ENCODE measurements at places on chromosomes 7 and 10. TPM values are rescaled to one million over a fixed set of nuclear protein-coding genes. Genes with fewer than 3 reads are reported as not detected.

Gene NKX2-3
- not detected for total RNA-seq

GRCh38 chr10:81013771-81014170, 476.1 kb downstream of the SH2D4B start:
- no peaks in the 10 kb centered on the region for H3K36me3 ChIP-seq
- no peak overlapping the region for H3K4me3 ChIP-seq
- no peak for DNase-seq

DNA sequence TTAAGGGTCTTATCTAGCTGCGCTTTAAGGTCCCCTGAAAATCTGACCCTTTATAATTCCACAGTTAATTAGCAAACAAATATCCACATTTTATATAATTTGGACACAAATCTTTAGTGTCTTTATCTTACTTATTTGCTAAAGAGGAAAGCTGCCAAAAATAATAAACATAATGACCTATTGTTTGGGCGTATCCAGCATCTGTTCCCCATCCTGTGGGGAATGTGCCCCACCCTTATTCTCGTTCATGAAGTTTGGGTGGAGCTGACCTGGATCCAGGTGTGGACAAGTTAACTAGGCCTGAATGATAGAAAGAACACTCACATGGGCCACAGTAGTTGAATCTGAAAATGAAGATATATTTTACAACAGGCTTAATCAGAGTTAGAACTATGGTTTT, 218.3 kb downstream of the CRPPA start:
- no peaks in the 10 kb centered on the region for H3K36me3 ChIP-seq
- no peaks in the 10 kb centered on the region for H3K4me1 ChIP-seq
- no peak overlapping the region for H3K27ac ChIP-seq
- no peak for DNase-seq

- no peak overlapping the region for H3K4me3 ChIP-seq
- peaks cover 6% of the 10 kb centered on the region for H3K36me3 ChIP-seq
- DNase-seq, result no peak
- H3K27ac ChIP-seq, result no peak overlapping the region
Measured at GRCh38 chr10:30853066-30853465, 178.6 kb downstream of the ZNF438 start.

DNA sequence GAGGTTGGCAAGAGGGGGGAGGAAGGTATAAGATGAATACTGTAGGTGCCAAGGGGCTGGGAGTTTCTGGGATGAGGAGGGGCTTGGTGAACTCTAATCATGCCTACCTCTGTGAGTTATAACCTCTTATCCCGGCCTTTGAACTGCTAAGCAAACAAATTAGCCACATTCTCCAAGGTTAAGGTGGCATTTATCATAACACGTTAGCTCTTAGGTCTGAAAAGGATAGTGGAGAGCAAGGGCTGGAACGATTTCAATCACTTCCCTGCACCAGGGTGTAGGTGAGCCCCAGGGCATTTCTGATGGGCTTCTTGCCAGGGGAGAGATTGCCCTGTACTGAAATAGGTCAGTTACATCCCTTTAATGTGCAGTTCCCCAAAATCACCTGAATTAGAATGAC, 28.6 kb upstream of the DMBT1 start:
- H3K27me3 ChIP-seq, result peaks cover 2% of the 10 kb centered on the region
- no peak for DNase-seq
- H3K4me3 ChIP-seq, result no peak overlapping the region
- no peak overlapping the region for H3K27ac ChIP-seq
- H3K36me3 ChIP-seq, result no peaks in the 10 kb centered on the region

DNA sequence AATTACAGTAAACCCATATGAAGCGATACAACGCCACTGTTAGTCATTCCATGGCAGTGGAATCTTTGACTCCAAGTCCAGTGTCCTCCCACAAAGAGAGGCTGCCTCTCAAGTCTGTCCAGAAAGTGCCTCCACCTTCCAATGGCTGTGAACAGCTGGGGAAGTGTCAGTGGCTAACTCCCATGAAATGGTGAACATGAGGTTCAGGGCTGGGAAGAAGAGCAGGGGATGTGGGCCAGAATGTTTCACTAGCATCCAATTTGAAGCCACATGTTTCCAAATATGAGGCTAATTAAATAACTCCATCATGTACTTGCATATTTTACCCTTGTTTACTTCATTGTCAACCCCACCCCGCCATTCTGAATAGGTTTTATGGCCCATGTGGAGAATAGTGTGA, 53.1 kb upstream of the CHST15 start:
- no peak overlapping the region for H3K27ac ChIP-seq
- peaks cover 32% of the 10 kb centered on the region for H3K4me1 ChIP-seq
- H3K4me3 ChIP-seq, result no peak overlapping the region
- H3K27me3 ChIP-seq, result no peaks in the 10 kb centered on the region

- no peaks in the 10 kb centered on the region for H3K36me3 ChIP-seq
- H3K27me3 ChIP-seq, result no peaks in the 10 kb centered on the region
- no peak overlapping the region for H3K27ac ChIP-seq
- H3K4me3 ChIP-seq, result no peak overlapping the region
Measured at GRCh38 chr10:94013331-94013760, 19.6 kb downstream of the PLCE1 start.

GRCh38 chr10:114305521-114305925, 66.5 kb downstream of the VWA2 start:
- DNase-seq, result no peak
- no peak overlapping the region for H3K4me3 ChIP-seq
- peaks cover 18% of the 10 kb centered on the region for H3K4me1 ChIP-seq
- H3K27me3 ChIP-seq, result no peaks in the 10 kb centered on the region
- H3K36me3 ChIP-seq, result no peaks in the 10 kb centered on the region

DNA sequence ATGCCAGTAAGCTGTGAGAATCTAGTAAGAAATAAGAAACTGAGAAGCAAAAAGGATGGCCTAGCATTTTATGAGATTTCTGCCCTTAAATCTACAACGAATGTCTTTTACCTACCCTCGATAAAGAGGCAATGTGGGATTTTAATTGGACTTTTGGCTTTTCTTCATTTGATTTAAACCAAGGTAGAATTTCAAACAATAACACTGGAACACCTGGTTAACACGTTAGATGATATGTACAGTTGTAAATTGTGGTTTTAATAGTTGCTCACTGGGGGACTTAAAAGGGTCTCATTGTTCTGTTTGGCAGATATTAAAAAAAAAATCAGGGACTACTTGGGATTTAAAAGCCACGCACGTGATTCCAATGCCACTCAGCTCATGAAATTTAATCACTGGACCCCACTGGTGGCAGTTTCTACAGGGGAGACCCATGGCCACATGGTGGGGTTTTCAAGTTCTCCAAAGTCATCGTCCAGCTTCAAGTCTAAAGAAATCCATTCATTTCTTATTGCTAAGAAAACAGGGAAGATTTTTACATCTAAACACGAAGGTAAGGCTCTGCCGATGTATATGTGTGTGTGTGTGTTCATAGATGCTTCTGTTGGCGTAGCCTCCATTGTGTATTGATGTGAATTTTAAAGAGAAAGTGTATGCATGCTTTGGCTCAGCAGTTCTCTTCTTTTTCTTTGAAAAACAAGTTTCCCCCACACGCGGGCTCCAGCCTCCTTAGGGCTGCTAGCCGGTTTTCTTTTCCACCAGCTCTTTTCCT, 588.6 kb upstream of the MKI67 start:
- DNase-seq, result no peak
- no peaks in the 10 kb centered on the region for H3K27me3 ChIP-seq
- H3K36me3 ChIP-seq, result no peaks in the 10 kb centered on the region
- no peaks in the 10 kb centered on the region for H3K4me1 ChIP-seq
- H3K4me3 ChIP-seq, result no peak overlapping the region
- no peak overlapping the region for H3K27ac ChIP-seq

DNA sequence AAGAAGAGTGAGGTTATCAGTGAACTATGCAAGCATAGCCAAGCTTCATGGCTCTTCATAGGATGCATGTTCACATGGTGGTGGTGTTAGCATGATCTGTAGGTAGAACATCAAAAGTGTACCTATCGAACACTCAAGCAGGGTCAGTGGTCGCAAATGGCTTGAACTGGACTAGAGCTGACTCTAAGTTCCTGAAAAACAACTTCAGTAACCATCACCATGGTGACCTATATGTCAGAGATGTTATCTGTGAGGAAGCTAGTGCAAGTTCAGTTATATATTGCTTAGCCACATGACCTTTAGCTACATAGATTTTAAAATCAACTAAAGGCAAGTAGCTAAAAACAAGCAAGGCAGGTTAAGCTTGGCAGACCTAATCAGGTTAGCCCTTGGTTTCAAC, 163.1 kb upstream of the AGR3 start:
- no peak overlapping the region for H3K4me3 ChIP-seq
- no peak overlapping the region for H3K27ac ChIP-seq

Gene FAM237B
- total RNA-seq, result not detected

DNA sequence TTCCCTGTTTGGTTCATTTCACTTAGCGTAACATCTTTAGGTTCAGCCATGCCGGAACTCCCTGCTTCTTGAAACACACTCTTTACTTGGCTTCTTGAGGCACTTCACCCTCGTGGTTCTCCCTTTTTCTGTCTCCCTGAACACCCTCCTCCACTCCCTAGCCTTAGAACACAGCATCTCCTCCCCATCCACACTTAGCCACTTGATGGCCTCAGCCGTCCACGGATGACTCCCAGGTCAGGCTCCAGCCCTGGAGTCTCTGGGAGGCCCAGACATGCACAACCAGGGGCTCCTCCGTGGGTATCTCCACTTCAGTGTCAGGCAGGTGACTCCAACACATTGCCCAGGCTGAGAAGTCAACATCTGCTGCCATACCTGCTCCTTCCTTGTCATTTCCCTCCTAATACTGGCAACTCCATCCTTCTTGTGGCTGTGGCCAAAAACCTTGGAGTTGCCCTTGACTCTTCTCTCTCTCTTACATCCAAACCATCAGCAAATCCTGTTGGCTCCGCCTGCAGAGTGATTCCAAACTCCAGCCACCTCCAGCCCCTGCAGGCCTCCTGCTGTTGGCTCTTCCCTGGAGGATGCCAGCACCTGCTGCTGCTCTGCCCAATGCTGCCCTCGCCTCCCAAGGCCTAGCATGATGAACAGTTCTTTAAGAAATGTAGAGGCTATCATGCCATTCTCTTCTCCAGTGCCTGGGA, 8.4 kb upstream of the INMT start:
- no peak for DNase-seq
- no peak overlapping the region for H3K27ac ChIP-seq
- H3K4me1 ChIP-seq, result peaks cover 24% of the 10 kb centered on the region
- no peak overlapping the region for H3K4me3 ChIP-seq
- H3K36me3 ChIP-seq, result no peaks in the 10 kb centered on the region

Gene ANKRD7
- total RNA-seq, result not detected

DNA sequence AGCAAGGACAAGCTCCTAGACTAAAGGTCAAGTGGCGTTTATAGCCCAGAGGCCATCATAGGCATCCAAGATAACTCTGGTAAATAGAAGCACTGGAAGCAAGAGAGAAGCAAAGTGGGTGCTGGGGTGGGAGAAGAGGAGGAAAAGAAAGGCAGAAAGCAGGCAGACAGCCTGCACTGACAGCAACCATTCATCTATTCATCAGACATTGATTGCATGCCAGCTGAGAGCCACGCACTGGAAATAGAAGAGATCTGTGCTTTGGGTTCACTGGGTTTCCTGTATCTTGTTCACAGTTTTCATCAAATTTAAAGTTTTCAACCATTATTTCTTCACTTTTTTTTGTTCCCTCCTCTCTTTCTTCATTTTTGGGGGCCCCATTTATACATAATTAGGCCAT, 4.7 kb upstream of the SLIT1 start:
- no peak overlapping the region for H3K4me3 ChIP-seq
- peaks cover under 1% of the 10 kb centered on the region for H3K4me1 ChIP-seq
- H3K27me3 ChIP-seq, result peaks cover 8% of the 10 kb centered on the region

DNA sequence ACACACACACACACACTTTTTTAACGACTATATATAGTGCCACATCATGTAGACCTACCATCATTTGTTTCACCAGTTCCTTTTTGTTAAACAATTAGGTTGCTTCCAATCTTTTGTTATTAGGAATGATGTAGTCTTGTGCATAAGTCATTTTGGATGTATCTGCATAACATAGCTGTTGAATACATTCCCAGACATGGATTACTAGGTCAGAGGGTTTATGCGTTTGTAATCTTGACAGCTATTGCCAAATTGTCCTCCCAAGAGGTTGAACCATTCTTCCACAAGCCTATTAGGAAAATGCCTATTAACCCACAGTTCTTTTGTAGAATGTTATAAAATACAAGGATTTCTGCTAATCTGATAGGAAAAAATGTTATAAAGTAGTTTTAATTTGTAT, 87.3 kb downstream of the PALS2 start:
- DNase-seq, result no peak
- no peaks in the 10 kb centered on the region for H3K4me1 ChIP-seq
- H3K36me3 ChIP-seq, result no peaks in the 10 kb centered on the region
- no peak overlapping the region for H3K4me3 ChIP-seq
- no peaks in the 10 kb centered on the region for H3K27me3 ChIP-seq

Gene TMEM130
- not detected for total RNA-seq

Gene MYL7
- total RNA-seq, result not detected

- peaks cover 4% of the 10 kb centered on the region for H3K36me3 ChIP-seq
- no peak overlapping the region for H3K4me3 ChIP-seq
- DNase-seq, result no peak
Measured at GRCh38 chr7:100544386-100544785, 5.4 kb downstream of the AGFG2 start.
